ENCODE measurements at places on chromosomes 7 and 10.

DNA sequence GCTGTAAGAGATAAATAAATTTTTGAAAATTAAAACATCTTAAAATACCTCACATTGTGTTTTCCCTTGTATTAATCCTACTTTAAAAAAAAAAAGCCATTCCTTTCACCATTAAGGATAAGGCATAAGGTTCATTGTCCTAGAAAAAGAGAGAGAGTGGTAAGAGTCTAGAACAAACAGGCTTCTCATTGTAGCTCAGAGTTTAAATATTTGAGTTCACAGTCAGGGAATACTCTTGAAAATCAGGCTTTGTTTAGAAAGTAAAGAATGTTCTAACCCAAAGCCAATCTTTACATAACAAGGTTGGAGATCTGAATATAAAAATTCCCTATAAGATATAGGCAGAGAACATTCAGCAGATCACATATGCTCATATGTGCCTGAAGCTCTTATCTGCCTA lies 40.2 kb upstream of the TES start:
- no peak for DNase-seq

DNA sequence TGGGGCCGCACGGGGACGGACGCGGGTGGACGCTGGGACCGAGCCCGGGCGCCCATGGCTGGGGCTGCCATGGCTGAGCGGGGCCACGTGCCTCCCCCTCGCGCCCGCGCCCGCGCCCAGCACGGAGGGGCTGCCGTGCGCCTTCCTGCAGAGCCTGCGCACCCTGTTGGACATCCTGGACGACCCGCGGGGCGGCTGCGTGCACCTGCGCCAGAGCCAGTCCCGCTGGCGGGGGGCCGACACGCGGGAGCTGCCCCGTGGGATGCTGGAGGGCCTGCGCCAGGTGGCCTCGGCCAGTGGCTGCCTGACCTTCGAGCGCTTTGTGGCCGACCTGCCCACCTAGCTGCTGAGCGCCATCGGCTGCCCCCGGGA lies 72.5 kb upstream of the KCTD7 start:
- DNase-seq, result no peak

DNA sequence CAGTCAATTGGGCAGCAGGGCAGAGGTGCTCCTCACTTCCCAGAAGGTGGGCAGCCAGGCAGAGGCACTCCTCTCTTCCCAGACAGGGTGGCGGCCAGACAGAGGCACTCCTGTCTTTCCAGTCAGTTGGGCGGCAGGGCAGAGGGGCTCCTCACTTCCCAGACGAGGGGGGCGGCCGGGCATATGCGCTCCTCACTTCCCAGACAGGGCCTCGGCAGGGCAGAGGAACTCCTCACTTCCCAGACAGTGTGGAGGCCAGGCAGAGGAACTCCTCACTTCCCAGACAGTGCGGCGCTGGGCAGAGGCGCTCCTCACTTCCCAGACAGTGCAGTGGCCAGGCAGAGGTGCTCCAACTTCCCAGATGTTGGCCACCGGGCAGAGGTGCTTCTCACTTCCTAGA lies 33.4 kb upstream of the SEC61G start:
- DNase-seq, result no peak

DNA sequence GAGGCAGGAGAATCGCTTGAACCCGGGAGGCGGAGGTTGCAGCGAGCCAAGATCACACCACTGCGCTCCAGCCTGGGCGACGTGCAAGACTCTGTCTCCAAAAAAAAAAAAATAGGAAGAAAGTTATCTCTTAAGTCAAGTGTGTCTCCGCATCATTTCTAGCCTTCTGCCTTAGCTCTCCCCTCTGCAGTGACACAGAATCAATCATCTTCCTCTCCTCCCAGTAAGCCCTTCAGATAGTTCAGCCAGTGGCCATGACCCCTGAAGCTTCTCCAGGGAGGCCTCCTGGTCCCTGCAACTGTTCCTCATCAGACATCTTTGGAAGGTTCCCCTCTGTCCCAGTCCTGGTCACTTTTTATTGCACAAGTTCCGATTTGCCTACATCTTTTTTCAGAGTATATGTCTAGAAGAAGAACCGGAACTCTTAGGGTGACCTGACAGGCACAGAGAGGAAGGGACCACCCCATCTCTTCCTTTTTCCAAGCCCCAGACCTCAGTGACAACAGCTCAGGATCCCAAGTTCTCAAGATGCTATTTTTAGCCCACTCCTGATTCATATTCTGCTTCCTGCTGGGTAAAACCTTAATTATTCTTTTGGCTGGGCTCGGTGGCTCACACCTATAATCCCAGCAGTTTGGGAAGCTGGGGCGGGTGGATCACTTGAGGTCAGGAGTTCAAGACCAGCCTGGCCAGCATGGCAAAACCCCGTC lies 6.6 kb upstream of the RHBDD2 start:
- no peak for DNase-seq

DNA sequence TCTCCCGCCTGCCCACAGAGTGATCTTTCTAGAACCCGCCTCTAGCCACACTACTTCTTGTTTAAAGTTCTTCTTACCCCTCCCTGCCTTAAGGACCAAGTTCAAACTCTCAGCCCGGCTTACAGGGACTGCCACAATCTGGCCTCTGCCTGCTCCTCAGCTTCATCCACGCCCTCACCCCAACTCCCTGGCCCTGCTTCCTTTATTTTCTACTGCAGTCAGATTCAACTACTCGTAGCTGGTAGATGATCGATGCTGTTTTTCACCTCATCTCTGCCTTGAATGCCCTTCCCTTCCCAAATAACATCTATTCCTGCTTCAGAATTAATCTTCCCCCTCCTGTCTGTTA lies 508.5 kb downstream of the RPS24 start:
- DNase-seq, result no peak

GRCh38 chr10:116444527-116445142 lies 17.0 kb downstream of the PNLIPRP3 start:
- no peak for DNase-seq

- DNase-seq, result no peak
Measured at GRCh38 chr7:44674381-44674780, 68.0 kb downstream of the OGDH start.

- DNase-seq, result no peak
Measured at GRCh38 chr10:11716686-11717085, 25.5 kb upstream of the ECHDC3 start.

DNA sequence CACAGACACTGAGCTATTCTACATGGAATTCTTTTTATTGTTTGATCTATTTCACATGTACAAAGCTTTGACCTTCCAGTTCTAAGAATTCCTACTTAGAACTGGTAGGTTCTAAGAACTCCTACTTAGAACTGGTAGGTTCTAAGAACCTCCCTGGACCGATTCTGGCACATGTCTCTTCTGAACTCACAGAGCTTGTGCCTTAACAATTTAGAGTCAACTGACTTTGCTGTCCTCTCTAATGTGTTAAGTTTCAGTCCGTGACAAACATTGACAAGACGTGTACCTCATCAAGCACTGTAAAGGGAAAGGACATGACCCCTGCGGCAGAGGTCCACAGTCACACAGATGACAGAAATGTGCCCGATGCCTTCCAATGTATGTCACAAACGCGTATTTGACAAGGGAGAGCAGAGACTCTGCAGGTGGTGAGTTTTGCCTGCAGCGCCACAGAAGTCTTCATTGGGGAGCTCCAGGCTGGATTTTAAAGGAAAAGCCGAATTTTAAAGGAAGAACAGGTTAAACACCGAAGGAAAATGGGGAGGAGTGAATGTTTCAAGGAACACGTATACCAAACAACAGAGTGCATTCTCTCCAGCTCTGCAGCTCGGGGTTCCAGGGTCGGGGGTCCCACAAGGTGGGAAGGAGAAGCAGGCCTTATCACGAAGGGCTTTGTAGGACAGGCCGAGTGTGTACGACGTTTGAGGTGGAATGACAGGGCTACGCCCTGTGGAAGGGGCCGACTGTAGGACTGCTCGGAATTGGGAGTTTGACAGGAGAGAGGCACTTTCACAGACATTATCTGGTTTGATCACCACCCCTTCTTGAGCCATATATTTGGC lies 161.1 kb upstream of the KLF14 start:
- DNase-seq, result no peak

Measured in stimulated activated CD4-positive, alpha-beta T cell treated with anti-CD3 and anti-CD28 coated beads, Interleukin-12 subunit alpha, Interleukin-12 subunit beta, amount 100 ng/mL, for 48 hours (primary cell).